ENCODE measurements at places on chromosomes 4 and X.

GRCh38 chr4:173765751-173766150, 235.7 kb upstream of the HAND2 start:
- DNase-seq, result no peak

- no peak for DNase-seq
Observed at GRCh38 chrX:71917621-71918343, 7.1 kb downstream of the NHSL2 start.

DNA sequence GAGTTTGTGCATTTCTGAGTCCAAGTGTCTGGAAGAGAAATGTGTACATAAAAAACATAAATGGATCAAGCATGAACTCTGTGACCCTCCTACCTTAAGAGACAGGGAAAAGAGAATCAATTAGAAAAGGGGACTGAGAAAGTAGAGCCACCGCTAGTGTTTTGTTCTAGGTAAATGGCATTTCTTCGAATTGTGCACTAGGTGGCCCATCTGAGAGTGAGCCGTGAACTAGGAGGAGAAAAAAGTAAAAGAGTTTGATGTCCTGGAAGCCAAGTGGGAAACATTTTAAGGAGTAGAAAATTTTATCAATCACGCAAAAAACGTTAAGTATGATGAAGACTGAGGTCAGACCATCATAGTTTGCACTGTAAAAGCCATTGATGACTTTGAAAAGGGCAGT, 55.1 kb downstream of the NAF1 start:
- peak; percentile 9 for DNase-seq

DNA sequence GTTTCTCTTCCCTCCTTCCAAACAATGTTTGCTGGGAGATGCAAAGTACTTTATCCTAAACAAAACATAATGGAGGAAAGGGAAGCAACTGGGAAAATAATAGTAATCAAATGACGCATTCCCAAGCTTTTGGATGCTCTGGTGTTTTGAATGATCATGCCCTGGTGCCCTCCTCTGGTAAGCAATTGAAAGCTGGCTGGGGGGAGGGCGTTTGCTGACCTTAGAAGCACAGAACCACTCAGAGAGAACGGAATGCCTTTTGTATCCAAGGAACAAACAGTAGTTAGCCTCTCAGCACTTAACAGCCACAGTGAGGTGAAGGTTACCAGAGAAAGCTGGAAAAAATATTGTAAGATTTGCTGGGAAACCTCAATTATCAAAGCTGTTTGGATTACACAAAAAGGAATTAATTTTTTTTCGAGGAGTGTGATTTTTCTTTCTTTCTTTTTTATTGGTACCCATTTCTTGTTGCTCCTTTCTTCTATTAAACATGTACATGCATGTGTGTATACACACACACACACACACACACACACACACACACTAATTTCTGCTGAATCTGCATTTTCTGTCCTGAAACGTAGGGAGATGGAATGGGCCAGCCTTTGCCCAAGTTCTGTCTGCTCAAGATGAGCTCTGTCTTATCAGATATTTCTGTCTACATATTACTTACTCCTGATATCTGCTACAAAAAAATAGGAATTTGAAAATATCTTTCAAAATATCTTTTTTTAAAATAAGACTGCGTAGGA, 155.8 kb upstream of the IGFBP7 start:
- no peak for DNase-seq

DNA sequence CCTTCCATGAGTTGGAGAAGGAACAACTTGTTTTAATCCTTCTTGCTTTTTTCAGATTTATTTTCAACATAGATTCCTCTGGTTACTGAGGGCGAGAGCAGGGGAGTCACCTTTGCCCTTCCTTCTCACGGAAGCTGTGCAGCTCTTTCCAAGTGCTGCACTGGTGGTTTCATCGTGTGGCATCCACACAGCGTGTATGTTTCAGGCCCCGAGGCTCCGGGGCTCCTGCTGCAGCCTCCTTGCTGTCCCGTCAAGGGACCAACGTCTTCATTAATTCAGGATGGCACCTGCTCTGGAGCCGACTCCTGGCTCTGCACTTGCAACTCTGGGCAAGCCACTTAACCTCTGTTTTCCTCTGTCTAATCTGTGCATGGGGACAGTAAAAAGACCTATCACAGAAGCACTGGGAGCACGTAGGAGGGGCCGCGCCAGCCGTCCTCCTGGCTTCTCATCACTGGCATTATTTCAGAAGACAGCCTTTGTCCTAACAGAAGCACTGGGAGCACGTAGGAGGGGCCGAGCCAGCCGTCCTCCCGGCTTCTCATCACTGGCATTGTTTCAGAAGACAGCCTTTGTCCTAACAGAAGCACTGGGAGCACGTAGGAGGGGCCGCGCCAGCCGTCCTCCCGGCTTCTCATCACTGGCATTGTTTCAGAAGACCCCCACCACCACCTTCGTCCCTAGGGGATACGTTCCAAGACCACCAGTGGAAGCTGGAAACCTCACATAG, 117.8 kb upstream of the NKX1-1 start:
- no peak for DNase-seq

DNA sequence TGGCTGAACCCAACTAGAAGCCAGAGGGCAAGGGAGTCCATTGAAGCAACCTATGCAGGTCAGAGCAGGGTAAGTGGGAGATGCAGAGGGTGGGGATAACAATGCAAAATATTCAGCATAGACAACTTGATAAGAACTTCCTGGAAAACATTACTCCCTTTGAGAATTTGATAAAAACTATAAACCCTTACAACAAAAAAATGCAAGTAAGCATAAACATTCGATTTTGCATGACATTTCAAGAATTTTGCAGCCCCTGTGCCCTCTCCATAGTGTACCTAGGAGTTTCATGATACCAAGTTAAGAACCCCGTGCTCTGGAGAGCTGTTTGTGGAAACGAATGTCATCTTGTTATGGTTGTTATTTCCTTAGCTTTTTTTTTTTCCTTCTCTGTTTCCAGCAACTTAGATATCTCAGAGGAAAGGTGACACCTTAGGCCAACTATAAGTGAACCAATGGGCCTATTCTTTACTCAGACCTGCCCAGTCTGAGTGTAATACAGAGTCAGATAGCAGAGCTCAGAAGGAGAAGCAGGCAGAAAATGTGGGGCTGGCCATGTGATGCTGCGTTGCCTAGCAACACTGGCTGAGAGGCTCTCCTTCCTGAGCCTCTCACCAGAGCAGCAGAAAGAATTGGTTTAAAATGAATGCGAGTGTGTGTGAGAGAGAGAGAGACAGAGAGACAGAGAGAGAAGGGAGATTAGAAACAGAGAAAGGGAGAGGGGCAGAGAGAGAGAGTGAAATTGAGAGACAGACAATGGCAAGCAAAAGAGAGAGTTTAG, 36.7 kb upstream of the GABRQ start:
- DNase-seq, result no peak

DNA sequence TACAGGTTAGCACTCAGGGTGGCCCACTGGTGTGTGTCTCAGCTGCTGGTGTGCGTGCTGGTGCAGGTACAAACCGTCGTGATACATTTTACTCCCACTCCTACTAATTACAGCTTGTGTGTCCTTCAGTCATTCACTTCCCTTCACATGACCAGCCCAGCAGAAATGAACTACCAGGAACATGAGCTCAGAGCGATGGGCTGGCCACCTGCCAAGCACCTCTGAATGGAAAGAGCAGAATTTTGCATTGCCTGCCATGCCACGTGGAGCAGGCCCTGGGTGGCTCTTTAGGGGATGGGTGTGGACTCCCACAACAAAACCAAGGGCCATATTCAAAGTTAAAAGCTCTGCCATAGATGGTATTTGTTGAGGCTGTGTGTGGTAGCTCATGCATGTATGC, 58.9 kb upstream of the PGM2 start:
- DNase-seq, result no peak

GRCh38 chrX:33589316-33589715, 378.0 kb upstream of the DMD start:
- no peak for DNase-seq

- no peak for DNase-seq
Observed at GRCh38 chrX:127577884-127578283, 474.3 kb downstream of the ACTRT1 start.

GRCh38 chr4:1115528-1116293, 2.3 kb upstream of the RNF212 start:
- DNase-seq, result no peak

DNA sequence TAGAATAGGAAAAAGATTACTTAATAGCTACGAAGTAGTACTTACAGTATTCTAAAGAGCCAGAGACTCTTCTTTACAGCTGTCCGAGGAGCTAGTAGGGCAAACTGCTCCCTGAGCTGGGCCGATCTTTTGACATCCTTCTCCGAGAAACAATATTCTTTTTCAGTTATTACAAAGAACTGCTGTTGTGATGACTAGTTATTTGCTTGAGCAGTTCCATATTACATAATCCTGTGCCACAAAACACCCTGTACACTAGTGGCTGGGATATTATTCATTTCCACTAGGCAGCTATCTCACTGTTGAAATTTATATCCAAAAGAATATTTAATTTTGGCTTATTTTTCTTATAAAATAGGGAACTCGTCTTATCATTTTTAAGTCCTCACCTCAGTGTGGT, 278.3 kb downstream of the CHIC1 start:
- no peak for DNase-seq

- no peak for DNase-seq
Observed at GRCh38 chr4:8742546-8742945, 129.1 kb downstream of the HMX1 start.

GRCh38 chr4:169410839-169411770, 140.3 kb upstream of the SH3RF1 start:
- peak; percentile 93 for DNase-seq

GRCh38 chr4:25481648-25482047, 104.6 kb downstream of the ANAPC4 start:
- no peak for DNase-seq

DNA sequence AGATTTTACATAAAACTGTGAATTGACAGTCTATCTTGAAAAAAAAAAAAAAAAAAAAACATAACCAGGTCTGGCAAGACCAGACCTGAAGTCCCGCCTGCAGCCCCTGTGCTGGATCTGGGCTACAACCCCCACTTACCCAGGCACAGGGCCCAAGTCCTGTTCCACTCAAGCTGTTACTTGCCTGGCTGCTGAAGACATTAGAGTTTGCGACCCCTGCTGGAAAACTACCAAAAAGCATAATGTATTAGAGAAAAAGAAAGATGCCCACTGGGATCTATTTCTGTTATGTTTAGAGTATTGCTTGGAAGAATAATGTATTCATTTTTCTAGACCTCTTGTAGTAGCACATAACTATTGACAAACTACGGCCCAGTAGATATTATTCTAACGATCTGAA, 4.7 kb downstream of the HS3ST1 start:
- peak; percentile 42 for DNase-seq

DNA sequence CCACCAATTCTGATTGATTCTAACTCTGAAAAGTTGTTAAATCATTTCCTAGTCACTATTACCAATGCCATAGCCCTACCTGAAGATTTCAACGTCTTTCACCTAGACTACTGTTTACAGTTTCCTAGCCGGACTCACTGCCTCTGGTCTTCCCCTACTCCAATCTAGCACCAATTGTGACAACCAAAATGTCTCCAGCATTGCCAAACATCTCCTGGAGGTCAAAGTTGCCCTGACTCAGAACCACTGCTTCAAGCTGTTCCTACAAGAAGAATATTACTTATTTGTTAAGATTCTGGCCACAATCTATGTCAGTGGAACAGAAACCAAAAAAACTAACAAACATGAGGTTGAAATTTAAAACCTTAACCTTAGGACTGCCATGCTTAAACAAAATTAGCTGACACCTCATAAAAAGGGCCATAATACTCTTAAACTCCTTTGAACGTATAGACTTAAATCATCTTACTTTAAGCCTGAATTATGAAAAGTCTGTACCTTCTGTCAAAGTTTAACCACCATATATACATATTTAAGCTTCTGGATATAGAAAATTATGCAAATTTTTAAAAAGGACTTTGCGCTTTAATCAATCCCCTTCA, 2.1 kb downstream of the PDS5A start:
- DNase-seq, result no peak

GRCh38 chr4:182807767-182808548, 109.2 kb downstream of the DCTD start:
- DNase-seq, result no peak

DNA sequence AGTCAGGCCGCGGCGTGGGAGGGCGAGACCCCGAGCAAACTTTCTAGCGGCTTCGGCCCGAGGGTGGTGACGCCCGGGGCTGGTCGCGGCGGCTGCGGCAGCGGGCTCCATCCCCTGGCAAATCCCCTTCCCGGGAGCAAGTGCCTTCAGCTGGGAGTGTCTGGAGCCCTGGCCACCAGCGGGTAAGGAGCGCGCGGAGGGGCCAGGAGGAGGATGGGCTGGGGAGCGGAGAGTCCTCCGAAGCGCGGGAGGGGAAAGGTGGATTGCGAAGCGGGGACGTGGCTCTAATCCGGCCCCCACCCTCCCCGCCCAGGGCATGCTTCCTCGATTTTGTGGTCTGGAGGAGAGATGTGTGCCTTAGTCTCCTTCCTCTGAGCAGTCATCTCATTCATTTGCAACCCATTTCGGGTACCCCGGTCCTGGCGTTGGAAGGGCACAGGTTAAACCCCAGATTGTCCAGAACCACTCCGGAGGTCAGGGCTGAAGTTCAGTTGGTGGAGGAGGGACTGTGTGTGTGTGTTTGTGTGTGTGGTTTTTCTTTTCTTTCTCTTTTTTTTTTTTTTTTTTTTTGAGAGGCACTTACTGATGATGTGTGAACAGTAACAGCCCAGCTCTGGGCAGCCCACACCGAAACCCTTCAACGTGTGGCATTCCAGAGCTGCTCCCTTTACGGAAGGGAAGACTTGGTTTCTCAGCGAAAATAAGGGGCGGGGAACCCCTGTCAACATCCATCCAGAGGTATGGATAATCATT, 516 bp downstream of the SGMS2 start:
- no peak for DNase-seq

GRCh38 chr4:124265701-124266100, 446.8 kb downstream of the ANKRD50 start:
- no peak for DNase-seq

GRCh38 chr4:54783402-54784110, 125.8 kb downstream of the KIT start:
- DNase-seq, result no peak

DNA sequence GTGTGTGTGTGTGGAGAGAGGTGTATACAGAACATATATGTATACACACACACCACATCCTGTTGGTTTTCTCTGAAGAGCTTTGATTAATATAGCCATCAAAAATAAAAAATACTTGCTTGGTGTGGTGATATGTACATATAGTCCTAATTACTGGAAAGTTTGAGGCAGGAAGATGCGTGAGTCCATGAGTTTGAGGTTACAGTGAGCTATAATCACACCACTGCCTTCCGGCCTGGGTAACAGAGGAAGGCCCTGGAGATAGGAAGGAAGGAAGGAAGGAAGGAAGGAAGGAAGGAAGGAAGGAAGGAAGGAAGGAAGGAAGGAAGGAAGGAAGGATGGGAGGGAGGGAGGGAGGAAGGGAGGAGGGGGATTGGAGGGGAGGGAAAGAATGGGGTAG, 360.4 kb upstream of the CPEB2 start:
- DNase-seq, result no peak

DNA sequence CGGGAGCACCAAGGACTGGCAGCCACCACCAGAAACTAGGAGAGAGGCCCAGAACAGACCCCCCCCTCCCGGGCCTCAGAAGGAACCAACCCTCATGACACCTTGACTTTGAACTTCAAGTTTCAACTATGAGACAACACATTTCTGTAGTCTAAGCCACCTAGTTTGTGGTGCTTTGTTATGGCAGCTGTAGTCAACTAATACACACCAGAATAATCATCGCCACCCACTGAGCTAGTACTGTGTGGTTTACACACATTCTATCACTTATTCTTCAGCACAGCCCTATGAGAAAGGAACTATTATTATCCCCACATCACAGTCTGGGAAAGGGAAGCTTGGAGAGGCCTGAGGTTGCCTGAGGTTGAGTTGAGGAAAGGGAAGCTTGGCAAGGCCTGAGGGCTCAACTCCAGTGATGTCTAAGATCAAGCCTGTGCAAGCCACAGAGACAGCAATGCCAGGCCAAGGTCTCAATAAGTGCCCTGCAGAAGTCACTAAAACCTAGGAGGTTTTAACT, 126.6 kb downstream of the FHDC1 start:
- no peak for DNase-seq
